ENCODE measurements at places on chromosomes 3 and 15. TPM values are rescaled to one million over a fixed set of nuclear protein-coding genes. Genes with fewer than 3 reads are reported as not detected.

GRCh38 chr3:180855956-180856355 lies 56.5 kb upstream of the FXR1 start:
- no peak for DNase-seq

DNA sequence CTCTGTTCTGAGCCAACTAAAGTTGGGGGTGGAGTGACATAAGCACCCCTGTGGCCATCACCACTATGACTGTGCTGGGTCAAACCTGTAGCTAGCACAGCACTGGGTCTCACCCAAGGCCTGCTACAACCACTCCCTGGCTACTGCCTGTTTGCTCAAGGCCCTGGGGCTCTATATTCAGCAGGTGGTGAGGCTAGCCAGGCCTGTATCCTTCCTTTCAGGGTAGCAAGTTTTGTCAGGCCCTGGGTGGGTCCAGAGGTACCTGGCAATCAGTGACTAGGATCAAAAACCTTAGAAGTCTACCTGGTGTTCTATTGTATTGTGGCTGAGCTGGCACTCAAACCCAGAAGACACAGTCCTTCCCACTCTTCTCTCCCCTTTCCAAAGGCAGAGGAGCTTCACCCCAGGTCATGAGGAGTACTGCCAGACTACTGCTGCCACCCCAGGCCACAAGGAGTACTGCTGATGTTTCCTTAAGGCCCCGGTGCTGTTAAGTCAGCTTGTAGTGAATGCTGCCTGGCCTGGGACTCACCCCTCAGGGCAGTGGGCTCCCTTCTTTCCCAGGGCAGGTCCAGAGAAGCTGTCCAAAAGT lies 170.8 kb downstream of the IGSF11 start:
- no peak for DNase-seq

DNA sequence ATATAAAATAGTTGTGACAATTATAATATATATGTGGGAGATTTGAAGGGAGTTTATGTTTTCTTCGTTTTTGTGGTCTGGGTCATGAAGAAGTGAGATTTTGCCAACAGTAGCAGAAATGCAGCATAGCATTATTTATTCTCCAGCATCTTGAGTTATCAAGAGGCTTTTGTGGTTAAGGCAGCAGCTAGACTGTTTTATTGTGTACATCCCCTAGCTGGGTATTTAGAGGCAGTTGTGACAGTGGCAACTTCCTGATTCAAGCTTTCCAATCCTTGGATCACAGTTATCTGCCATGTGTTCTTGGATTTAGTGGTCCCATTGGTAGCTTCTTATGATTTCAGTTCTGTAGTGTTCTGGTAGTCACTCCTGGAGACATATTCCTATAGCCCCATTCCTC lies 29.0 kb downstream of the ARIH1 start:
- no peak for DNase-seq

Gene GUCA1C
- total RNA-seq: not detected

- DNase-seq: no peak
Observed at GRCh38 chr15:41561777-41562145, 2.7 kb downstream of the TYRO3 start.

Gene ZPLD1
- 0.32 TPM for total RNA-seq

Gene TMOD2
- 3.7 TPM for total RNA-seq

DNA sequence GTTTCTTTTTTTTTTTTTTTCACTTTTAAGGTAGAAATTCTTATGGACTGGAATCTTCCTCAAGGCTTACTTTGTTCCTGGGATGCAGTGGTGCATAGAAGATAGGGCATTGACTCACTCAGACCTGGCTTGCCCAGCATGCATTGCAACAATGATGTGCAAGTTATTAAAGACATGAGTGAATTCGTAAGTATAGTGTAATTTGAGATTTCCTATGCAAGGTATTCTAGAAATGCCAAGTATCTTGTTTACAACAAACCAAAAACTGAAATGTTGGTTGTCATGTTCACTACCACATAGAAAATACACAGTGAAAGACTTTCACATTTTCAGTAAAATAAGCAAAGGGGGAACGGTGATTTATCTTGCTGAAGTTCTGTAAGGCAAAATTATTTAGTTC lies 56.5 kb upstream of the FNDC3B start:
- no peak for DNase-seq

Gene TTLL13
- 0.34 TPM for total RNA-seq

Gene NRROS
- total RNA-seq: 6.0 TPM

GRCh38 chr3:13163848-13164382 lies 90.7 kb upstream of the IQSEC1 start:
- DNase-seq: no peak

- no peak for DNase-seq
Observed at GRCh38 chr3:16406579-16406978, 106.9 kb downstream of the RFTN1 start.

Gene INSYN1
- 0.98 TPM for total RNA-seq

- no peak for DNase-seq
Observed at GRCh38 chr15:65611888-65612615, 1.1 kb upstream of the INTS14 start.

DNA sequence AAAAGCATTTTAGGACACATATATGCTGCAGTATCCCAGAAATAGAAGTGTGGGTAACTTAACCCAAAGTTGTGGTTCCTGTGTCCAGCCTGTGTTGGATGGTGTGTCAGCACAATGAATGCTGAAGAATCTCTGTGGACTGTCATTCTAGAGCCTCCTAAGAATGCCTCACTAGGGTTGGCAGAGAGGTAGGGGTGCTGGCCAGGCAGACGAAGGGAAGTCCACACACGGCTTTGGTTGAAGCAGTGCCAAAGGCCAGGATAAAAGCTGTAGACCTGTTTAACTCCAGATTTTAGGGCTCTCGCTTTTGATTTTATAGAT lies 43.7 kb upstream of the TIPARP start:
- no peak for DNase-seq

- no peak for DNase-seq
Observed at GRCh38 chr3:176737480-176738110, 459.7 kb downstream of the TBL1XR1 start.

Gene CXCR6
- 3.6 TPM for total RNA-seq

Gene IQCF5
- not detected for total RNA-seq

- no peak for DNase-seq
Observed at GRCh38 chr3:192833177-192833890, 84.3 kb downstream of the MB21D2 start.

Gene FBXL2
- 5.6 TPM for total RNA-seq

DNA sequence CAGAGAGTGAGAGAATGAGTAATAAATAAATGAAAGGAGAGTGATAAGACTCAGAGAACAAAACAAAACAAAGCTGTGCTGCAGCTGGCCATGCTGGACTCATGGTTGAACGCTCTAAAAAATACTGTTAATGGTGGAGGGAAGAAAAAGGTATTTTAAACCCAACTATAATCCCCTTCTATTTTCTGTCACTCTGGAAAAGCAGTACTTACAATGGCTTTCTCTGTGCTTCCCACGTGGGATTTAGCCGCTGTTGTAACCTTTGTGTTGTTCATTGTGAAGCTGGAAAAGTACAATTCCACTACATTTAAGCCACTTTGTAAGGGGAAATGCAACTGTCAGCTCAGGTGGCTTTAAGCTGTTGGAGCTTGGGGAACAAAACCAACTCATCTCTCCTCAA lies 917.7 kb downstream of the IGSF11 start:
- no peak for DNase-seq

Gene EBLN2
- total RNA-seq: 5.7 TPM

Gene GOLGA8J
- total RNA-seq: 0.29 TPM

Gene ITGA11
- total RNA-seq: 1.8 TPM

DNA sequence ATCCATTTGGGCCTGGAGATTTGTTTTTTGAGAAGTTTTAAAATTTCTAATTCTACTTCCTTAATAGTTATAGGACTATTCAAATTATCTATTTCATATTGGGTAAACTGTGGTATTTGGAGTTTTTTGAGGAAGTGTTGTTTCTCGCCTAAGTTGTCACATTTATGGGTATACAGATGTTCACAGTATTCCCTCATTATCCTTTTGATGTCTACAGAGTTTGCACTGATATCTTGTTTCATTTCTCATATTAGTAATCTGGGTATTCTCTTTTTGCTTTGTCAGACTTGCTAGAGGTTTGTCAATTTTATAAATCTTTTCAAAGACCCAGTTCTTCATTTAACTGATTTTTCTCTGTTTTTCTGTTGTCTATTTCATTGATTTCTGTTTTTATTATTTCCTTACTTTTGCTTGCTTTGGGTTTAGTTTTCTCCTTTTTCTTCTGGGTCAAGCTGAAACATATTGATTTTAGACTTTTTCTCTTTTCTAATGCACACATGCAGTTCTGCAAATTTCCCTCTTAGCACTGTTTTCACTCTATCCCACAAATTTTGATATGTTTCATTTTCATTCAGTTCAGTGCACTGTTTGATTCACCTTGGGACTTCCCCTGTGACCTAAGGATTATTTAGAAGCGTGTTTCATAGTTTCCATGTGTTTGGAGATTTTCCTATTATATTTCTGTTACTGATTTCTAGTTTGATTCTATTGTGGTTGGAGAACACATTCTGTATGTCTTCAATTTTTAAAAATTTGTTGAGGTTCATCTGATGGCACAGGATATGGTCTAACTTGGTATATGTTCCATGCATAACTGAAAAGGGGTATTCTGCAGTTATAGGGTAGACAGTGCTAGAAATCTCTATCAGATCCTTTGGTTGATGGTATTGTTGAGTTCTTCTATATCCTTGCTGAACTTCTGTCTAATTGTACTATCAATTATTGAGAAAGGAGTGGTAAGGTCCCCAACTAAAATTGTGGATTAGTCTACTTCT lies 79.6 kb downstream of the SUMF1 start:
- DNase-seq: no peak

- no peak for DNase-seq
Observed at GRCh38 chr3:60160111-60160821, 1091.0 kb downstream of the FHIT start.

DNA sequence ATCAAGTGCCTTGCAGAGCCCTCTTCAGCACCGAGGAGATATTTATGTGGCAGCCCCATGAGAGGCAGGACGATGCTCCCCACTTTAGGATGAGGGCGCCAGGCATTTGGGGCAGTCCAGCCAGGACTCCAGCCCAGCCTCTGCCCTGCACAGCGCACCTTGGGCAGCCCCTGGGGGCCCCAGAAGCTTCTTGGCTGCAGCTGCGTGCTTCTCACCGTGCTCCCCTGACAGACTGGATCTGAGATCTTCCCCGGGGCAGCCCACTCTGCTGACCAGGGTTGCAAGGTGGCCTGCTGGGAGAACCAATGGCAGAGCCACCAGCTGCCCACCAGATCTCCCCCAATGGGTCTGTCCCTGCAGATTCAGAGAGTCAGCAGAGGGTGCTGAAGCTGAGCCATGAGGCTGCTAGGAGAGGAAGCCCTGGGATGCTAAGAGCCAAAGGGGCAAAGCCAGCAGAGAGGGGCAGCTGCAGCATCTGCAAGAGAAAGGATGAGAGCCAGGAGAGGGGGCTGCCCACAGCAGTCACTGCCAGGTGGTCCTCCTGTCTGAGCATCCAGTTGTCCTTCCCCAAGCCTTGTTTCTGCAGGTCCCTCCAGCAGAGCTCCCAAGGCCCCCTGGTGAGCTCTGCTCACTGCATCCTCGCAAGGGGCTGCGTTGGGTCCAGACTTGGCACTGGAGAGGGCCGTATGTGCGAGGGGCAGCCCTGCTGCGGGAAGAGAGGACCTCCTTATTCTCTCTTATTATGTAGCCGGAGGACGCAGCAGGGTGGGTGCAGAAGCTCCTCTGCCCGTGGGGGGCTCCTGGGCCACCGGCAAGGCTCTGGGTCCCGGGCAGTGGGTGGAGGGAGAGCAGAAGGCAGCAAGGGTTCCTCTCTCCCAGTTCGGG lies 14.7 kb upstream of the KLF13 start:
- no peak for DNase-seq

GRCh38 chr3:115162759-115163158 lies 15.7 kb upstream of the ZBTB20 start:
- DNase-seq: no peak

DNA sequence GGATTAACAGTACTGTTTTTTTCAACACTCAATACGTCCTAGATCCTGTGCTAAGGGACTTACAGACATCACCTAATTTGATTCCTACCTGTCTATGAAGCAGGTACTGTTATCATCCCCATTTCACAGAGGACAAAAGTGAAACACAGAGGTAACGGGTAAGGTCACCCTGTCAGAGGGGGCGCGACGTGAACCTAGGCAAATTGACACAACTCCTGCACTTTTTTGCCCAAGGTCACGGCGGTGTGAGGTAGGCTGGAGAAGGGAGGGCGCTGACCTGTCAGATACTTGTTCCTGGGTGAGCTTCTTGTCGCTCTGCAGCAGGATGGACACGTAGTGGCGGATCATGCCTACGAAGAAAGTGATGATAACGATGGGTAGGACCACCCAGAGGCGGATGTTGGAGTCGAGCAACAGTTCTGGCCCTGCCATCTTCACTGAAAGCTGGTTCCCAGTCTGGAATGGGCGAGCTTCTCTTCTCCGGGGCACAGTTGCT lies 363 bp downstream of the EMC3 start:
- DNase-seq: no peak

Gene TMEM266
- total RNA-seq: 0.16 TPM

DNA sequence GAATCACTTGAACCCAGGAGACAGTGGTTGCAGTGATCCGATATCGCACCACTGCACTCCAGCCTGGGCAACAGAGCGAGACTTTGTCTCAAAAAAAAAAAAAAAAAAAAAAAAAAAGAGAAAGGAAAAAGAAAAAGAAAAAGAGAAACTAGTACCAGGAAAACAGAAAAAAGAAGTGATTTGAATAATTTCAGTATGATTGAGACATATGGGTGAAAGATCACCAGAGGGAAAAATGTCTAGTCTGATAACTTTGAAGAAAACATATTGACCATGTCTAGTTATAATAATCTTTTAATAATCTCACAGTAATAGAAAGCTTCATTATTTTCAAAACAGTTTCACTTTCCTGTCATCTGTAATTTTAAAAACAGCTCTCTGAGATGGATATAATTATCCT lies 16.4 kb downstream of the TGFBR2 start:
- no peak for DNase-seq

- DNase-seq: no peak
Observed at GRCh38 chr15:66039117-66039871, 170.0 kb downstream of the RAB11A start.

- no peak for DNase-seq
Observed at GRCh38 chr3:127802606-127803005, 19.7 kb downstream of the MGLL start.

- DNase-seq: no peak
Observed at GRCh38 chr3:43540624-43541023, 81.2 kb downstream of the ANO10 start.

Gene LCMT2
- total RNA-seq: 5.0 TPM

Gene LAMB2
- 52.1 TPM for total RNA-seq

DNA sequence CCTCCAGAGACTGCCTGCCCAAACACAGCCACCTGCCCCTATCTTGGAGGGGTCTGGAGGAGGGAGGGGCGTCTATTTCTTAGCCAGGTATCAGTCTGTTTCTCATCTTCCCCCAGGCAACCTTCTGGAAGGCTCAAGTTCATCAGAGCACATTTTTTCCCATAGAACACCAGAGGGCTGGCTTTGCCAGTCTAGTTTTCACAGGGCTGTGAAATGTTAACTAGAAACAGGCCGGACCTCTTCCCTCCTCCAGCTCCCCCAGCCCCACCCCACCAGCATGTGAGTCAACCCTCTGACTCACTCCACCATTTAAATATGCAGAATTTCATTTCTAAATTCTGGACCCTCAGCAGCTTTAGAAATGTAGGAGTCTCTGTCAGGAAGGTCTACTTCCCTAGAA lies 66.9 kb downstream of the SLCO2A1 start:
- no peak for DNase-seq

Gene IL5RA
- total RNA-seq: 0.24 TPM

- no peak for DNase-seq
Observed at GRCh38 chr3:11339541-11339940, 67.3 kb downstream of the ATG7 start.

Gene PLCB2
- 17.4 TPM for total RNA-seq

Gene HIGD2B
- not detected for total RNA-seq

All from mucosa of descending colon (tissue), 3 donors.